ENCODE measurements at places on chromosomes 3 and 15.

DNA sequence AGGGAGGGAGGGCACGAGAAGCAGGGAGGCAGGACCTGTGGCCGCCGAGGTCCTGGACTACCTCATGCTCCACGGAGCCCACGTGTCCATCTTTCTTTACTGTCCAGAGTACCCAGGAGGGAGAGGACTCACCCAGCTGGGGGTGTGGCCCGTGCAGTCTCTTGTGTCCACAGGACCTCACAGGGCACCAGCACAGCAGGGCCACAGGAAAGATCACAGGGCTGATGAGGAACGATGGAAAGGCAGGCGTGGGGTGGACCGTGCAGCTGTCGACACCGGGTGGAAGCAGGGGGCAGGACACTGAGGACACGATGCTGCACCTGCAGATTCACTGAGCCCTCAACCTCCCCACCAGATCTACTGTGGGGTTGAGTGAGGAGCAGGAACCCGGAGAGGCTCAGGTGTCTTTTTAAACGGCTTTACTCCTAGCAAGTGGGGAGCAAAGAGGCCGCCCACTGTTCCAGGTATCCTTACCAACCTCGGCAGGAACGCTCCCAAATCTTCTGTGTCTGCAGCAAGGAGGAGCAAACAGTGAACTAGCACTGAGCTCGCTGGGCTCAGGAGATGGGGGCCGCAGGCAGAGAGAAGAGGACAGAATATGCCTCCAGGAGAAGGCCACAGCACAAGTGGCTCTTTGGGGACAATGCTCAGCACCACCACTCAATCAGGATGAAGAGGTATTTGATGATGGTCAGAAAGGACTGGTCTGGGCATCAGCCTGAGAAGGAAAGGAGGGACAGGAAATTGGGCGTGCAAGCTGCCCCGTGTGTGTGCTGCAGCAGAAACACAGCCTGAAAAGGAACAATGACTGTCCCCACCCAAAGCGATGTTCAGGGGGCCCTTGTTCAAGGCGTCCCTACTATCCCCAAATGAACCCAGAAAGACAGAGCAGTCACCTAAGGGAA lies 198.8 kb downstream of the XXYLT1 start:
- no peak for DNase-seq

DNA sequence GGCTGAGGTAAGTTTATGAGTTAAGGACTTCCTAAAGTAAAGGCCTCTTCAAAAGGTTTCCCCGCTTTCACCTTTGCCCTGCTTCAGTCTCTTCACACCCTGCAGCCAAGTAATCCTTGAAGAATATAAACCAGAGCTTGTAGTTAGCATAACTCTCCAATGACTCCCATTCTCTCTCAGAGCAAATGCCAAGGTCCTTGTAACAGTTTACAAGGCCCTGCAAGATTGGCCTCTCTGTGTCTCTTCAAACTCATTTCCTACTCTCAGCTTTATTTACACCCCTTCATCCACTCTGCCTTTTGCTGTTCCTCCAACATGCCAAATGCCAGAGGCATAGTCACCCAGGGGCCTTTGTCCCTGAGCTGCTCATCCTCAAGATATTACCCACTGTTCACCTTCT lies 60.5 kb upstream of the MME start:
- DNase-seq, result no peak

GRCh38 chr3:55588146-55588765 lies 101.2 kb upstream of the WNT5A start:
- no peak for DNase-seq

GRCh38 chr3:194285850-194286197 lies 65.3 kb downstream of the CPN2 start:
- peak; percentile 46 for DNase-seq

GRCh38 chr3:152870027-152870426 lies 35.1 kb downstream of the P2RY1 start:
- DNase-seq, result no peak

DNA sequence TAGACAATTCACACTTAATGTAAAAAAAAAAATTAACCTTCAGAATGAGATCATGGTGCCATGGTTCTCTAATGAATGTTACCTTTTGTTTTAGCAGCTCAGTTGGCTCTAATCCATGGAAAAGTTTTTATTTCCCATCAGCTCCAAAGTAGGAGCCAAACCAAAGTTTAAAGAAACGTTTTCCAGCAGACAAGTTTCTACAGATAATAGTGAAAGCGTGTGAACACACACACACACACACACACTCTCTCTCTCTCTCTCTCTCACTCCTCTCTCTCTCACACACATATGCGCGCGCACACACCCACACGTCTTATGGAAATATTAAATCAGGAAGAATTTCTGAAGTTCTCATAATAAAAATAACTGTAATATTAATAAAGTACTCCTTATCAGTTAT lies 46.9 kb downstream of the MBNL1 start:
- DNase-seq, result no peak

GRCh38 chr15:51833772-51834171 lies 4.3 kb downstream of the TMOD3 start:
- DNase-seq, result no peak

- DNase-seq, result peak; percentile 61
Observed at GRCh38 chr3:57060089-57060821, at the start of gene SPATA12. Gene SPATA12 (plus strand): TSS chr3:57060664. CDS start chr3:57073695, 13,031 bp downstream.

DNA sequence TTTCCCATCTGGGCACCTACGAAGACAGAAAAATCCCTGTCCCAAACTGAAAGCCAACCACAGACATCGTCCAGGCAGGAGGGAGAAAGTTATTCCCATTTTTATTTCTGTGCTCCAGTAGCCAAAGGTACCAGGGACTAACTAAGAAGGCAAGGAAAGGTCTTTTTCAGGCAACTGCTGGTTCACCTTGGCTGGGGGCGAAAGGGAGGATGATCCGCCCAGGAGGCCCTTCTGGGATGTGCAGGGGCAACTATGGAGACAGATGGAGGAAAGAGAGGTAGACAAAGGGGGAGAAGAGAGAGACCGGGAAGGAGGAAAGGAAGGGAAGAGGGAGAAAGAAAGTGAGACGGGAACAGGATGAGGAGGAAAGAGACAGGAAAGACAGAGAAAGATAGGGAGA lies 13.3 kb downstream of the WNT5A start:
- DNase-seq, result no peak

GRCh38 chr3:37861620-37862041 lies at the start of gene CTDSPL:
Gene CTDSPL (plus strand): TSS chr3:37861880. CDS start chr3:37862200, 320 bp downstream.
- peak; percentile 73 for DNase-seq

- no peak for DNase-seq
Observed at GRCh38 chr3:130490241-130490640, 26.7 kb upstream of the COL6A6 start.

DNA sequence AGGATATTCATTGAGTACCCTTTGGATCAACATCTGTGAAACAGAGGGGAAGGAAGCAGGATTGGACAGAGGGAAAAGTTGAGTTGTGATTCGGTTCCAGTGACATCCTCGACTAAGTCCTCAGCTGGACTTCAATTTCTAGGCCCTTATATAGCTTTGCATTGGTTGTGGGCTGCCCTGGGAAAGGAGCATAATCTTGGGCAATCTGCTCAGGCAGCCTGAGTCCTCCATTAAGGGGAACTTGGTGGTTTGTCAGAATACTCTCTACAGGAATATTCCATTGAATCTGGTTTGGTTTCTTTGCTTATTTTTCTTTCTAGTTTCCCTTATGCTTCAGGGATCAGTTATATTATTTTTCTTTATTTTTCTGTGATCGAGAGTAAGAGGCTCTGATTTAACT lies 94.1 kb downstream of the TCF12 start:
- DNase-seq, result no peak

DNA sequence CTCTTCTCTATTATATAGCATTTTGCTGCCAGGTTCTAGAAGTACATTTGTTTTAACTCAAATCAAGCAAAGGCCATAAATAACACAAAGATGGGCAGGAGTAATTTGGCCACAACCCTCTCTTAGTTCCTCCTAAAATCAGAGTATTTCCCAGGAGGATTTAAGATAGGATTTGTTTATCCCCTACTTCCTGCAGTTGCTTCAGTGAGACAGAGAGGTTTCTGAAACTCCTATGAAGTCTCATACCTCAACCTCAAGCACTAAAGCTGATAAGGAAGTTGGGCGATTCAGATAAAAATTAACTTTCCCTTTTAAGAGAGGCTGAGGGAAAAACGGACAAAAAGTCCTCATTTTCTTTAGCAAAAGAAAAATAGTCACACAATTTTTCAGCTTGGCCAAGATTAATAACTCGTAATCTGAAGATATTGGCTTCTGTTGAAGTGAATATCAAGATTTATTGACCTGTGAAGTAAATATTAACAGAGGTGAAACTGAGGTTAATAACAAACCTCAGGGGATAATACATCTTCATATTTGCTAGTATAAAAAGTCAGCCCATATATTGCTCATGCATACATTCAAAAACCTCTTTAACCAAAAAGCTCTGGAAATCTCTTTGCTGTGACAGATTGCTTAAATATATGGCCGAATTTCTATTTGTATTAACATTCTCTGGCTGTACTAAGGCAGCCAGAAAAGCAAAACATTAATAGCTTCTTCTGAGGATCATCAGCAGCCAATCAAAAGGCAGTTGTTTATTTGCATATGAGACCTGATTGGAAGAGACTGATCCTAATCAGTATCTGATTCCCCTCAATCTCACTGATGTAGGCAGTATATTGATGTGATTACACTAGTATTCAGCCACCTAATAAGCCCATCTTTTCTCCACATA lies 90.6 kb upstream of the GADL1 start:
- no peak for DNase-seq

DNA sequence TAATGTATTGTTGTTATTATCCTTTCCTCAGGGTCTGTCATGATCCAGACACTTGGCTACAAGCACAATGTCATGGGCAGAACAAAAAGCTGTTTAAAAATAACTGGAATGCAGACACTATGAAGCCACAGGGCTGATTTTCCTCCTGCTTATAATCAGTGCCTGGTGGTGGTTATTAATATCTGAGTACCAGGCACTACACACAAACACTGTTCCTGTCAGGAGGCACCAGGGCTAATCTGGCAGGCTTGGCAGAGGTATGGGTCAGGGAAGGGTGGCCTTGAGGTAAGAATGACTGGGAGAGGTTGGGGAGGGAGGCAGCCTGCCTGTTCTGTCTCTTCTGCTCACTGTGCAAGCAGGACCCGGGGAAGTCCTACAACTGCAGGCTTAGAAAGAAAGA lies 67.2 kb downstream of the WDR76 start:
- no peak for DNase-seq

DNA sequence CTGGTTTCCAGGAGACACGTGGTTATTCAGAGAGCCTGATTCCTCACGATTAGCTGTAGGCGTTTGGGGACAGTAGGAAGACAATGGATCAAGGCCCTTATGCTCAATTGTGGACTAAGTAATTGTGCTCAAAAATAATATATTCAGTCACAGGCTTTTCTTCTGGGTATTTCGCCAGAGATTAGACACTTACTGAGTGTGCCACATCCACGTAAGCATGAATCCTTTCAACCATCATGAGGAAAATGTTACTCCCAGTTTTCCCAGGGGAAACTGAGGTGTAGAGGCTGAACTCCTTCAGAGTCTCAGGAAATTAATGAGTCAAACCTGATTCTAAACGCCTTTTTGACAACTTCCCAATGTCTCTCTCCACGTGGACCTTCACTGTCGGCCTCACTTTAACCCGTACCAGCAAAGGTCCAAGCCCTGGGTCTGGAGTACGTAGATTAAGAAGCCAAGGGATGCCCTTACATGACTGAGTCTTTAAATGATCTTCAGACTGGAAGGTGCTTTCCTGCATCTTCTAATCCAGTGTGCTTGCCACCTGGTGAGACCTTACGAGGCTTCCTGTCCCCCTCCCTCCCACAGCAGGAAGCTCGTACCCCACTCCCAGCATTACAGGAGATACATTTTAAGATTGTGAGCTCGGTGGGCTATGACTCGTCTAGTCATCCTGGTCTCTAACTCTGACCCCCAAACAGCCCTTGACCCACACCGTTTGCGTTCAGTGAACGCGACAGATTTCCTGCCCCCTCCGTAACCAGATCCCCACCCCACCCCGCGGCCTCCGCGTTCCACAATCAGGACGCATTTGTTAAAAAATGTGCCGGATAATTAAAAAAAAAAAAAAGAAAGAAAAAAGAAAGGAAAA lies 1.7 kb downstream of the PKM start:
- peak; percentile 47 for DNase-seq

- DNase-seq, result no peak
Observed at GRCh38 chr15:73941871-73942635, 15.8 kb downstream of the LOXL1 start.

- peak; percentile 10 for DNase-seq
Observed at GRCh38 chr3:45793482-45794176, 2.7 kb downstream of the SLC6A20 start.

DNA sequence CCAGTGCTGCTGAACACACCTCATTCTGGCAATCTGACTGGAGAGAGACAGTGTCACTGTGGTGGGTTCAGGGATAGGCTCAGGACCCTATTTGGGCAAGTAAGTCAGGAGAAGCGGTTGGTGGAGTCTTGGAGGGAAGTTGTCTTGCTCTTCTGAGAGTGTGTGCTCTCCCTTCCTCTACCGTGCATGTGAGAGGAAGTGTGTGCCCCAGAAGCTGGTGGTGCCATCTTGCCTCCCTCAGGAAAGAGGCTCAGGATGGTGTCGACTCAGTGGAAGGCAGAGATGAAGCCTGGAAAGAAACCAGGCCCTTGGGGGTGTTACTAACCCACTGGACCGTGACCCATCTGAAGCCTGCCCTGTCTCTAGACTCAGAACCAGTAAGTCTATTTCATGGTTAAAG lies 6.8 kb upstream of the RARRES1 start:
- no peak for DNase-seq

- no peak for DNase-seq
Observed at GRCh38 chr3:117483839-117484238, 774.3 kb downstream of the TUSC7 start.

GRCh38 chr15:100890051-100890720 lies 10.6 kb downstream of the ALDH1A3 start:
- DNase-seq, result no peak

DNA sequence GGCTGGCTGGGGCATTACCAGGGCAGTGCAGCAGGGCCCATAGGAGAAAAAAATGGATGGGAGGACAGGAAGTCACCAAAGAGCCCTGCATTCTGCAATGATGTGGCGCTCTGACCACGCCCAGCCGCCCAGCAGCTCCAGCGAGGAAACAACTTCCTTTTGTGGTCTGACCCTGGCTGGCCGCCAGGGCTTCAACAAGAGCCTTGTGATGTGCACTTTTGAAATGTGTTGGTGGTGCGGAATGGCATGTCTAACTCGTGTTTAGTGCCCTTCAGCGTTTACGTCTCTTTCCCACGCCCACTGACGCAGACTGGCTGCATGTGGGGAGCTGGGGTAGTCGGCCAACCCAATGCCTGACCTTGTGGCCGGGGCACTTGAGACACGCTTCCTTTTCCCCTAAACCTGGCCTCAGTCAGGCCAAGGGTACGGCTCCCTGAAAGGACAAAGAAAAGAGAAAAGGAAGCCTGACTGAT lies 81.9 kb upstream of the CTNNB1 start:
- DNase-seq, result no peak

All from ecto neural progenitor cell (in vitro differentiated cells).